ENCODE measurements at places on chromosomes 4 and X.

DNA sequence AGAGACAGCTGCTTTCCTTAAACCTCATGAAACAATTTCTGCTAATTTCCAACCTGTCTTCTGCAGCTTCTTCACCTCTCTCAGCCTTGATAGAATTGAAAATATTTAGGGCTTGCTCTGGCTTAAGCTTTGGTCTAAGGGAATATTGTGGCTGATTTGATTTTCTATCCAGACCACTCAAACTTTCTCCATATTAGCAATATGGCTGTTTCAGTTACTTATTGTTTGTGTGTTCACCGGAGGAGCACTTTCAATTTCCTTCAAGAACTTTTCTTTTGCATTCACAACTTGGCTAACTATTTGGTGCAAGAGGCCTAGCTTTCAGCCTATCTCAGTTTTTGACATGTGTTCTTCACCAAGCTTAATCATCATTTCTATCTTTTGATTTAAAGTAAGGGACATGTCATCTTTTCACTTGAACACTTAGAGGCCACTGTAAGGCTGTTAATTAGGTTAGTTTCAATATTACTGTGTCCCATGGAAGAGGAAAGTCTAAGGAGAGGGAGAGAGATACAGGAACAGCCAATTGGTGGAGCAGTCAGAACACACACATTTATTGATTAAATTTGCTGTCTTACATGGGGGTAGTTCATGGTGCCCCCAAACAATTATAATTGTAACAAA lies 213.2 kb downstream of the RASL11B start:
- DNase-seq: peak; percentile 6

DNA sequence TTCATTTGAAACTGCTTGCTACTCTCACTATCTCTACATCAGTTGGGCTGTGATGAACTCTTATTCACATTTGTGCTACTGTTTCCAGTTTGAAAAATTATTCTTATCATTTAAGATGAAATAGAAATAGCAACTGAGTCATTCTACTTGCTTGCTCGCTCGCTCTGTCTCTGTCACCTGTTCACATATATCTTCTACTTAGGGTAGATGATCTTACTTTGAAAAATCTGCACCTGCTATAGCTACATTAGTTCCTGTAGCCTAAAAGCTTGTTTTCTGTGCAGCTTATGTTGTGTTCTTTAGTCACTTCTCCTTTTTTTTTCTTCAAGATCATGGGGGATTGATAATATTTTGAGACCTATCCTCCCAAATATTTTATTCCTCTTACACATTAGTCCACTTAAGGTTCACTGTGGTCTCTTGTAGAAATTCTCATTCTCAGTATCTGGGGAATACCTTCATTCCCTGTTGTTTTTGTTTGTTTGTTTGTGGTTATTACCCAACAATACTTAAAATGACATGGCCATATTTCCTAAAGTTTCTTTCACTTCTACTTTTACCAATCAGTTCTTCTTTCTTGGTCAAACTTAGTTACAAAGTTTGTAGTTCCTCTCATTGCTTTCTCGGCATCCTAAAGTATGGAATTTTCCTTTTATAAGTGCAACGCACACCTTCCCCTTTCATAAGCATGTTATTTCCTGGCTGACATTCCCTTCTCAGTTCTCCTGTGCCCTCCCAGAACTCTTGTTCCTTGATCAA lies 36.5 kb downstream of the CLCN5 start:
- no peak for DNase-seq

DNA sequence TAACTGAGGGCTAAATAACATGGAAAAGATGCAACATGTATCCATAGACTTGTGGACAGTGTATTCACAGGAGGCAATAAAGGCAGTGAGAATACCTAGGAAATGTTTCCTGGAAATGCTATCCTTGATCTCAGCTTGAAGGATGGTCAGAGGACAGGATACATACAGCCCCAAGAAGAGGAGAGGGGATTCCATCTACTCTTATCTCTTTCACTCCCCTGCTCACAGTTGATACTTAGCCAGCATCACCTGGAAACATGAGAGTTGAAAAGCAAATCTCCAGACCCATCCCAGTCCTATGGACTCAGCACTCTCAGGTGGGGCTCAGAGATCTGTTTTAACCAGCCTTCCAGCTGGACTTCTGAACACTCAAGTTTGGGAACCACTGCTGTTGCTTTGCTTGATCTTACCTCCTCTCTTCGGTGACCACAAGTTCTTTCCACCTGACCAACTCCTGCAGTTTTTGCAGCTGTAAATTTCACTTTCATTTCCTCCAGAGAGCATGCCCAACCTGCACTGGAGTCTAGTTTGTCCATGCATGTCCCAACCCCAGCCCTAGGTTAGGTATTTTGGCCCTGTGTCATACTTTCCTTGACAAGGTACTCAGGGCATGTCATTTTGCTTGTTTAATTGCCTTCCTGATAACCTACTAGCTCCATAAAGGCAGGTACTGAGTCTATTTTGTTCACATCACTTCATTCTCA lies 10.4 kb downstream of the RELL1 start:
- DNase-seq: no peak

- no peak for DNase-seq
These were observed 624.4 kb upstream of the ACTRT1 start for GRCh38 chrX:128676651-128677050.

- DNase-seq: no peak
These were observed 711 bp downstream of the ACE2 start for GRCh38 chrX:15600049-15600448.

DNA sequence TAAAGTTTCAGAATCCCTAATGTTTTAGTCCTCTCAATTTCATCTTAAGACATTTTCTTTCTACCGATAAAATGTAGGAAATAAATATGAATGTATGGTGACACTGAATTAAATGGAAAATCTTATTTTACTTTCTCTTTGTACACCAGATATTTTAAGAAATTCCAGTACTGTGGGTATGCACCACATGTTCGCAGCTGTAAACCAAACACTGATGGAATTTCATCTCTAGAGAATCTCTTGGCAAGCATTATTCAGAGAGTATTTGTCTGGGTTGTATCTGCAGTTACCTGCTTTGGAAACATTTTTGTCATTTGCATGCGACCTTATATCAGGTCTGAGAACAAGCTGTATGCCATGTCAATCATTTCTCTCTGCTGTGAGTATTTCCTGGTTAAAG lies 26.9 kb downstream of the C4orf46 start:
- no peak for DNase-seq

DNA sequence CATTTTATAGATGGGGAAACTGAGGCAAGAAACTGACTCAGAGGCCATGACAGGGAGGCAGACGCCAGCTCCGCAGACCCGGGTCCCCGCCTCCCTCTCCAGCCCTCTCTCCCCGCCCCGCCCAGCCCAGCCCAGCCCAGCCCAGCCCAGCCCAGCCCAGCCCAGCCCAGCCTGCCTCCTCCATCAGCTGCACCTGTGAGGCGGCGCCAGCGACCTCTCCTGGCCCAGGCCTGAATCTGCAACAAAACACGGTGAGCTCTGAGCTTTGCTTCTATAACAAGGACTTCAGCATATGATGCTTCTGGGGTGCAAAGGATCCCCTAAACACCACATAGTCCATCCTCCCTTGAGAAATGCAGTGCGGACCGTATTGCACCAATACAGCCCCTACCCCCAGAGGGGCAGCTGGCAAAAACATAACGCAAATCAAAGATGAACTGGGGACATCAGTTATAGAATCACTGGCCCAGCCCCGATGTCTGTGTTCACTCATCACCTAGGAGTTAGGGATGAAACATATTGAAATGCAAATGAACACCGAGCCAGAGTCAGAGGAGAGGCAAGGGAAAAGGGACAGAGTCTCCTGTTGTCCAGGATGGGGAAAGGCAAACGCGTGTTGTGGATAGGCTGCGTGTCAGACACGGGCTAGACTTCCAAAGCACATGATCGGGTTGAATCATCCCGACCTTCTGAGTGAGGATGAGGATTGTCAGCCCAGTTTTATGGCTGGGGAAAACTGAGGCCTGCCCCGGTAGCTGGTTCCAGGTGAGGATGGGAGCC lies 216.1 kb upstream of the PSAPL1 start:
- DNase-seq: no peak

DNA sequence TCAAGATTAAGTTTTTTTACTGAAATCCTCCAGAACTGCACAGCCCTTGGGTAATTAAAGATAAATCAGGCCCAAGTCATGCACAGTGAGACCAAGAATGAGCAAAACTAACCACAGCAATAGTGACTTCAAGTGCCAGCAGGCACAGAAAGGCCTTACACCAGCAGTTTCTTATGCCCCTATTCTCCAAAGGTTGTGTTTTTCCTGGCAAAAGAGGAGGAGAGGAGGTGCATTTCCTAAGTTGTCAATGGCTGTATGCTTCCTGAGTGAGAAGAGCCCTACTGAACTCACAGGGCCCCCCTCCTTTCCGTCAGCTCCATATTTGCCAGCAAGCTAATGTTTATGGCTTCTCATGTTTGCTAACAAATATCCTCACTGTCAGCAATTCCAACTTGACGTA lies 418.7 kb upstream of the INTU start:
- no peak for DNase-seq

GRCh38 chr4:165872461-165873297 lies at the start of gene TLL1:
Gene TLL1, plus strand, starts transcription at chr4:165873237. Its CDS starts 668 bp downstream, at chr4:165873905.
- DNase-seq: no peak

DNA sequence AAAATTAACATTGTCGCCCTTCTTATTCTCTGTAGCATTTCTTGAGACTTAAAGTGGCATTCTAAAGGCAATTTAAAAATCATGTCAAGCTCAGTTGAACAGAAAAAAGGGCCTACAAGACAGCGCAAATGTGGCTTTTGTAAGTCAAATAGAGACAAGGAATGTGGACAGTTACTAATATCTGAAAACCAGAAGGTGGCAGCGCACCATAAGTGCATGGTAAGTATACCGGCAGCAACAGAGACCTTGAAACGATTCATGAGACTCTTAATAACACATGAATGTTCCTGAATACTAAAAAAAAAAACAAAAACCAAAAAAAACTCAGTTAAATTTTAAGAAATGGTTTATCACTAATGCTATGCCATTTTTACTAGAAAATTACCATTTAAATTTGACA lies 82.4 kb upstream of the HPRT1 start:
- DNase-seq: no peak

GRCh38 chr4:100314057-100314456 lies 123.8 kb upstream of the DDIT4L start:
- DNase-seq: no peak

- no peak for DNase-seq
These were observed 1.9 kb downstream of the FGG start for GRCh38 chr4:154610582-154610981.

- no peak for DNase-seq
These were observed 181.8 kb downstream of the HS6ST2 start for GRCh38 chrX:132776486-132777210.

GRCh38 chr4:10703766-10704429 lies 19.3 kb upstream of the CLNK start:
- DNase-seq: no peak

- DNase-seq: no peak
These were observed 50.7 kb downstream of the MRPL1 start for GRCh38 chr4:77913348-77913747.

GRCh38 chr4:74619931-74620702 lies 174.2 kb downstream of the BTC start:
- no peak for DNase-seq

DNA sequence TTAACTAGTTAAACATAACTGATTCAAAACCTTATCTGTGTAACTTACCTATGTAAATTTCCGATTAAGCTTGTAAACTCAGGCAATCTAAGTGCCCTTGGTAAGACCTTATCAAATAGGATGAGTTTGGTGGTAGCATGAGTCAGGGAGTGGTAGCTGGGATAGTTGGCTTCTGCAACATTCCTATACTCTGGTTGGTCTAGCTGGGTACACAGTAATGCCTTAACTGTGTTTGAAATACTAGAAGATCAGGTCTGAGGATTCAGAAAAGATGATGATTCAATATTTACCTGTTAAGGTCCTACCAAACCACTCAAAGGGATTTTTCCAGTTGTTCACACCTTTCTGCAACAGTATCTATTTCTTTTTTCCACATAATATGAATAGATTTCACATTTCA lies 5.3 kb downstream of the YIPF7 start:
- DNase-seq: no peak

GRCh38 chr4:8610858-8611616 lies 18.5 kb downstream of the CPZ start:
- DNase-seq: no peak

DNA sequence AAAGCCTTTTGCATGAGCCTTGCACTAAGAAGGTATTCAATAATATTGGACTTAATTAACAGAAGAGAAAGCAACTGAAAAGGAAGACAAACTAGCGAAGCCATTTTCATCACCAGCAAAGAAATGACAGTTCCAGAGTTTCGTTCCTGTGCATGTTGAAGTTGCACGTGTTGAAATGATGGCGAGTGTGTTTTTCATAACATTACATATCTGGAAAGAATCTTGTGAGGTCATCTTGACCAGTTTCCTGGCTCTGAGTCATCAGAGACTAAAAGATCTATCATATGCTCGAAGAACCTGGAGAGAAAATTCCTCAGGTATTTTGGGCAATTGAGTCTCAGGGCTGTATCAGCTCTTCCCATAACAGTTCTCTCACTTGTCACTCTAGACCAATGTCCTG lies 106.2 kb upstream of the MAML3 start:
- no peak for DNase-seq

DNA sequence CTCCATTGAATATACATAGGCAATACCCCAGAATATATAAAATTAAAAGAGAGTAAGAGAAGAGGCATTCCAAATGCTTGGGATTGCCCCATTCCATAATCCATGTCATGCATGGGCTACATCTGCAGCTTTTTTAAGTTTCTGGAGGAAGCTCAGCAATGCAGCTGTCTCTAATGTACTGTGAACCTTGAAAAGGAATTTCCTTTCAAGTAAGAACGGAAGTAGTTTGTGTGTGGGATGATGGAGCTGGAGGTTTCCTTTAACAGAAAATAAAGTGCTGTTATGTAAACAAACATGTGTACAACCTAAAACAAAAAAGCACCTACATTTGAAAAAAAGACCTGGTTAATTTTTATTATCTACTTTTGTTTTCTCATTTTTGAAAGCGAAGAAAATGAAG lies 303.5 kb downstream of the BMPR1B start:
- DNase-seq: no peak

DNA sequence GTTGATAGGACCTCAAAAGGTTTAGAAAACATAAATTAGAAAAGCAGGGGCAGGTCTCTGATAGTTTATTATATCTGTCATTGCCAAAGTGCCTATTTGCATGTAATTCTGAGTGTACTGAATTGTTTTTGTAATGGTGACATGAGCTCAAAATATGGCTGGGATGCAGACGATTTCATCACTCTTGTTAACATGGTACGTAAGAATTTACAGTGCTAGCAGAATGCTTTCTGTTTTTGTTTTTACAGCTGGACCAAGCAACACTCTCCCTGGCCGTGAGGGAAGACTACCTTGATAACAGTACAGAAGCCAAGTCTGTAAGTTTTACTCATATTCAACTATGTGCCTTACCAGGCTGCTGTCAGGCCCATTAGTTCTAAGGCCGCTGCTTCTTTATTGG lies 58.1 kb downstream of the PHEX start:
- DNase-seq: no peak

All from T-helper 1 cell (primary cell).